ENCODE measurements at places on chromosomes 3 and 15.

- DNase-seq = no peak
These were observed 852 bp downstream of the STAB1 start for GRCh38 chr3:52495777-52496602.

- no peak for DNase-seq
These were observed 2.4 kb upstream of the SKIC8 start for GRCh38 chr15:78301828-78302227.

DNA sequence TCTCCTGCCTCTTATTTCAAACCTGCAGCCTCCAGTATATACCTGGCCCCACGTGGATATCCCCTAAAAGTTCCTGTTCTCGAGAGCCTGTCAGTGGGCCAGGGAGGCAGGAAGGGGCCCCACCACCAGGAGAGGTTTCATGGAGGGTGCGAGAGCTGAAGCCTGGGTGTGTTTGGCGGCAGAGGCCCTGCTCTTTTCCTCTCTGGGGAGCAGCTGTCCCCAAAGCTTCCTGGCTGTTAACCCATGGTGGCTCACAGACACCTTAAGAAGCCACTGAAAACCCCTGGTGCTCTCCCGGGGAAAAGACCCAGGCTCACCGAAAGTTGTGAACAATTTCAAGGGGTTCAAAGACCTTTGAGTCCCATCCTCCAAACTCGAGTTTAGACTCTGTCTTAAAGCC, 1.1 kb downstream of the PRRT3 start:
- DNase-seq = no peak

DNA sequence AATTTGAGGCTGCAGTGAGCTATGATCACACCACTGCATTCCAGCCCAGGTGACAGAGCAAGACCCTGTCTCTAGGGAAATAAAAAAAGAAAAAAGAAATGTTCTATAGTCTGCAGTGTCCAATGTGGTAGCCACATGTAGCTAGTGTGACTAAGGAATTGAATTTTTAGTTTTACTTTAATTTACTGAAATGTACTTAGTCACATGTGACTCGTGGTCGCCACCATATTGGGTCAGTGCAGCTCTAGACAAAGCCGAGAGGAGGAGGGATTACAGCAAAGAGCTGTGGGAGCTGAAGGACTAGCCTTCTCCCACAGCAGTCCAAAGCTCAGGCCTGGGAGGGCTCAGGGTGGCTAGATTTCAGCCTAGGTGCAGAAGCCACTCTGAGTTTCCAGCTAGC, 65.9 kb upstream of the NTRK3 start:
- no peak for DNase-seq

- DNase-seq = no peak
These were observed 844.9 kb upstream of the SEMA6D start for GRCh38 chr15:46872286-46872980.

GRCh38 chr3:51358981-51359380, 26.1 kb upstream of the MANF start:
- DNase-seq = no peak

DNA sequence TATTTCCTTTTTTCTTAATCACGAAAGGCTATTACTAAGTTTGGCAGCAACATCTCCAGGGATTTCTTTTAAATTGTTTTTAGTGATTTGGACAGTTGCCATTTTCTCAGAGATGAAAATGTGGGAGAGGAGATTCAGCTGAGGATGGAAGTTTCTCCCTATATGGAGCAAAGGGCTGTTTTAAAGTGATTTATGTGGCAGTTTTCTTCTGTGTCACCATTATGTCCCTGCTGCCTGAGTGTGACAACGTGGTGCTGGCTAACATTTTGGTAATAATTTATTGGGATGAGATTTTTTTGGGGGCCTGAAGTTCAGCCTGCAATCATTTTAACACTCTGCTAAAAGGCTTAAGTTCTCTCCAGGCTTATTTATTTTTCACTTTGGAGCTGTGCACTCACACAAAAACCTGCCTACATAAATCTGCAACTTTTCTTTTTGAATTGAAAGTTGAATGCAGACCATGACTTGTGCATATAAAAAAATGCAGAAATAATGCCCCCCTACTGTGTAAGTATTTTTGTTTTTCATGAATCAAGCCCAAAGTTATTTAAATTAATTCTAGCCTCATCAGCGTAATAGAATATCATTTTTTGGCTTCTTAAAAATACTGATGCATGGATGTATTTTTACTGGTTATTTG, 210.9 kb downstream of the ZIC1 start:
- no peak for DNase-seq

DNA sequence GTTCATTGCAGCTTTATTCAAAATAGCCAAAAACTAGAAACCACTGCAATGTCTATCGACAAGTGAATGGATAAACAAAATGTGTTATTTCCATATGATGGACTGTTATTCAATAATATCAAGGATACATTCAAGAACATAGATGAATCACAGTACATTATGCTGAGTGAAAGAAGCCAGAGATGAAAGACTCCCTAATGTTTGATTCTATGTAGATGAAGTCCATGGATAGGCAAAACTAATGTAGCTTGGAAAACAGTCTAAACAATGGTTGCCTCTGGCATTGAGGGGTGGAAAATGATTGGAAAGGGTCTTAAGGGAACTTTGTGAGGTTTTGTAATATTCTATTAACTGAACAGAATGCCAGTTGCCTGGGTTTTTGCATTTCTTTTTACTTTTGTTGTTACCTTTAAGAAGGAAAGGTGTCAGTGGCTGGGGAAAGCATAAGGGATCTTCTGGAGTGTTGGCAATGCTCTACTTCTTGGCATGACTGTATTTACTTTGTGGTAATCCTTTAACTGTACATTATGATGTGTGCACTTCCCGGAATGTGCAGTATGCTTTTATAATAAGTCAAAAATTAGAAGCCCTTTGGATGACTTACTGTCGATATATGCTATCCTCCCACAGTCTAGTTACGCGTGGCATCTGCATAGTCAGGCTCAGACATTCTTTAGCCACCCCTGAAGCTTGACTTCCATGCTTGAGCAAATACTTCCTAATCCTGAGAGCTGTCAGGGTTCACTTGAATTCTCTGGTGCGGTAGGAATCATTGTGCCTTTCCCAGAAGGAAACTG, 20.5 kb upstream of the ATP10A start:
- DNase-seq = no peak

GRCh38 chr3:177754508-177754921, 557.2 kb upstream of the TBL1XR1 start:
- no peak for DNase-seq

- no peak for DNase-seq
These were observed 33.8 kb upstream of the ESYT3 start for GRCh38 chr3:138400651-138401070.

GRCh38 chr3:95565502-95565901, 1248.9 kb upstream of the EPHA6 start:
- DNase-seq = no peak

- no peak for DNase-seq
These were observed 44.7 kb downstream of the SGO1 start for GRCh38 chr3:20141316-20141715.

DNA sequence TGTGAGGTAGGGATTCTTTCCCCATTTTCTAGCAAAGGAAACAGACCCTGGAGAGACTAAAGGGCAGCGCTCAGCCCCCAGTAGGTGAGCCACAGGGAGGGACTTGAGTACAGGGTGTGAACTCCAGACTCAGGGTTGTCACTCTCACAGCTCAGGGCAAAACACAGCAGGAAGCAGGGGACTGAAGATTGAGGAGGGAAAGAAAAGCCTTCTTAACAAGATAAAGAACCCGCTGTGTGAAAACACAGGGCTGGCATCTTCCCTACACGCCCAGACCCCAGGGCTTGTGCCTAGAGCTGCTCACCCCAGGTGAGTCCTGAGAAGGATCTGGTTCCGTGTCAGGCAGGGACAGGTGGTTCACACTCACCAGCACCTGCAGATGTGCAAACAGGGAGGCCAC, 59.6 kb downstream of the ABTB1 start:
- no peak for DNase-seq

DNA sequence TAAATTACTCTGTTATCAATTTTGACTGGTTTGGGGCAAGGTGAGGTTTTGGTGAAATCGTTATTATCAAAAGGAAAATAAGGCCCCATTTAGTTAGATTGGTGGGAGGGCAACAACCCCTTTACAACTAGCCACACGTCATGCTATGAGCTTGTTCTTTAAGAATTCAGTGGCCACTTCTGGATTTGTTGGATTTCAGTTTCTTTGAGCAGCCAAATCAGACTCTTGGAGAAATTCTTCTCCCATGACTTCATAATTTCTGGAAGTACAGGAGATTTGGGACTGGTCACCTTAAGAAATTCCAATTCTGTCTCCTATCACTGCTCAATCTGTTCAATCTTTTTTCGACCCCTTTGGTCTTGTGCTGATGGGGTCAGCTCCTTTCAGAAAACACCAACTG, 14.8 kb upstream of the WNT5A start:
- no peak for DNase-seq

- no peak for DNase-seq
These were observed 167.8 kb downstream of the ALCAM start for GRCh38 chr3:105534491-105534890.

DNA sequence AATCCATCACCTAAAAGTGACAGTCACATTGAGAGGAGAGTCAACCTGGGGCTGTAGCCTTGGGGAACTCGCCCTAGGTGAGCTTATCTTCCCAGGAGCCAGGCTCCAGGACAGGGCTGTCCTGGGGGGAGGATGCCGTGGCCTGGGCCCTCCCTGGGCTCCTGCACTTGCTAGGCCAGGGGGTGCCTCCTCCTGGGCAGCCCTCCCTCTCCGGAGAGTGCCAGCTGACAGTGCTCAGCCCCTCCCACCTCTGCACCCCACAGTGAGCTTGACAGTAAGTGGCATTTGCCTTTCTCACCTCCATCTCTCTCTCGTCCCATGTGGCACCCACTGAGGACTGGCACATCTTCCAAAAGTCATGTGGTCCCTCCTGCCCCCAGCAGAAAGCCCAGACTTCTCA, 19.1 kb downstream of the UROC1 start:
- DNase-seq = no peak

DNA sequence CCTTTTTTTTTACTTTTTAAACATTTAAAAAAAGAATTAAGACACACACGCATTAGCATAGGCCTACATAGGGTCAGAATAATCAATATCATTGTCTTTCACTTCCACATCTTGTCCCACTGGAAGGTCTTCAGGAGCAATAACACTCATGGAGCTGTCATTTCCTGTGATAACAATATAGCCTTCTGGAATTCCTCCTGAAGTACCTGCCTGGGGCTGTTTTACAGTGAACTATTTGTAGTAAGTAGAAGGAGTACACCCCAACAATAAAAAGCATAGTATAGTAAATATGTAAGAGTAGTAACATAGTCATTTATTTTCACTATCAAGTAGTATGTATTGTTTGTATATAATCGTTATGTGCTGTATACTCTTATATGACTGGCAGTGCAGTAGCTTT, 19.5 kb upstream of the CLDN18 start:
- DNase-seq = no peak

- DNase-seq = no peak
These were observed 10.4 kb downstream of the ZBED2 start for GRCh38 chr3:111584744-111585143.

- DNase-seq = no peak
These were observed 28.6 kb downstream of the FAM98B start for GRCh38 chr15:38482572-38482971.

- DNase-seq = no peak
These were observed 145.6 kb upstream of the ABI3BP start for GRCh38 chr3:101138817-101139216.

- DNase-seq = no peak
These were observed 179.3 kb downstream of the POTEB3 start for GRCh38 chr15:21260966-21261395.

GRCh38 chr3:35900079-35900478, 260.8 kb downstream of the ARPP21 start:
- DNase-seq = no peak

GRCh38 chr3:138950006-138950644, 3.1 kb downstream of the FOXL2NB start:
- no peak for DNase-seq

- no peak for DNase-seq
These were observed 7.5 kb upstream of the MEGF11 start for GRCh38 chr15:66261056-66261455.

GRCh38 chr3:144106970-144107369, 135.3 kb downstream of the DIPK2A start:
- DNase-seq = no peak

GRCh38 chr3:194730365-194730764, 44.7 kb downstream of the FAM43A start:
- DNase-seq = no peak

- no peak for DNase-seq
These were observed 184.0 kb downstream of the KCNAB1 start for GRCh38 chr3:156304406-156304805.

DNA sequence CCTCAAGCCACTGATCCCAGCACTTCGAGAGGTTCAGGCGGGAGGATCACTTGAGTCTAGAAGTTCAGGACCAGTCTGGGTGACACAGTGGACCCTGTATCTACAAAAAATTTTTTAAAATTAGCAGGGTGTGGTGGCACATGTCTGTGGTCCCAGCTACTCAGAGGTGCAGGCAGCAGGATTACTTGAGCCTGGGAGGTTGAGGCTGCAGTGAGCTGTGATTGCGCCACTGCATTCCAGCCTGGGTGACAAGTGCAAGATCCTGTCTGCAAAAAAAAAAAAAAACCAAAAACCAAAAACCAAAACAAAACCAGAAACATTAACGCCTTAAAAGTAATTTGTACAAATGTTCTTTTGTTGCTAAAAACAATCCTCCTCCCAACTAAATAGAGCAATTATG, 27.9 kb upstream of the SLC12A8 start:
- no peak for DNase-seq

DNA sequence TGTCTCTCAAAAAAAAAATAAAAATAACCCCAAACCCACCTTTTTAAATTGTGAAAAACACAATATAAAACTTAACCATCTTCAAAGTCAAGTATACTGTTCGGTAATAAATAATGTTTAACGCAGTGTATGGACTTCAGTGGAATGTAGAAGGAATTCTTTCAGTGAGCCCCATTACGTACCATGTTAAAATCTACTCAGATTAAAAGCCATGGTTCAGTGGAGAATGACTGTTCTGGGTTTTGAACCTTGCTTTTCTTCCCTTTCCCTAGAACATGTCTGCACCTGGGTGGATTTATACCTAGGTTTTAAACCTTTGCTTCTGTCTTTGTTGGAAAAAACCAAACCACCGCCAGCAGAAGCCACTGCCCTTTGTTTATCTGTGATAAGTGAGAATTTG, 27.5 kb downstream of the DAG1 start:
- DNase-seq = no peak

GRCh38 chr15:44394562-44394961, 32.9 kb upstream of the CTDSPL2 start:
- DNase-seq = no peak

DNA sequence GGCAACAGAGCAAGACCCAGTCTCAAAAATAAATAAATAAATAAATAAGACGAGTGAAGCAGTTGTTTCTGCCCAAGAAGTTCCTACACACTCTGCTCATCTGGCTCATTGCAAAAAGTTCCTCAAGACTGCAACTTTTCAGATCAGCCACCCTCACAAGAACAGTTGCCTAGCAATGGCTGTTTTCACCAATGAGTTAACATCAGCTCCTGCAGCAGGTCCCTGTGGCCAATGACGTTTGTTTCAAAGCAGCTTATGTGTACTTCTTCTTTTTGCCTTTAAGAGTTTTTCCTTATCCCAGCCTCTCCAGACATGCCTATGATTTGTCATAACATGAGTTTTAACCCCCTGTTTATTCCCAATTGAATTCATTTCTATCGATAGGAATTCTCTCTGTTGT, 118.4 kb upstream of the SPRED1 start:
- DNase-seq = no peak

- no peak for DNase-seq
These were observed 27.5 kb upstream of the FAM81A start for GRCh38 chr15:59410391-59410896.
